IMR-90 (cell line): ENCODE measurements at places on chromosomes 1 and 21. TPM values are rescaled to one million over a fixed set of nuclear protein-coding genes. Genes with fewer than 3 reads are reported as not detected.

DNA sequence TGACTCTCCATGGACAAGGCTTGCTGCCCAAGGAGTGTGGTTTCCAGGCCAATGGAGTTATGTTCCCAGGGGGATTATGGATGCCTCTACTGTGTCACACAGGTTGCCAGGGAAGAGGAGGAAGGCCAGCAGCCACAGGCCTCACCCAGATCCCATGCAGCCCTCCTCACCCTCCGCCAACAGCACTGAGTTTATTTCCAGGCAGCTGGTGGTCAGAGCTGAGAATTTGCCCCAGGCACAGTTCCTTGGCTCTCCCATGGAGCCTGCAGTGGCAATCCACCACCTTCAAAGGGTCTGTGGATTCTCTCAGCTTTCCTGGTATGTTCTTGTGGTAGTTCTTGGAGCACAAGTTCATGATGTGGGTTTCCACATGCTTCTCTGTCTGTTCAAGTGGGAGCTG is 79.2 kb downstream of the NTNG1 start:
- DNase-seq: no peak

- DNase-seq: no peak
Measured at GRCh38 chr21:43207868-43208267, 39.1 kb downstream of the CRYAA start.

DNA sequence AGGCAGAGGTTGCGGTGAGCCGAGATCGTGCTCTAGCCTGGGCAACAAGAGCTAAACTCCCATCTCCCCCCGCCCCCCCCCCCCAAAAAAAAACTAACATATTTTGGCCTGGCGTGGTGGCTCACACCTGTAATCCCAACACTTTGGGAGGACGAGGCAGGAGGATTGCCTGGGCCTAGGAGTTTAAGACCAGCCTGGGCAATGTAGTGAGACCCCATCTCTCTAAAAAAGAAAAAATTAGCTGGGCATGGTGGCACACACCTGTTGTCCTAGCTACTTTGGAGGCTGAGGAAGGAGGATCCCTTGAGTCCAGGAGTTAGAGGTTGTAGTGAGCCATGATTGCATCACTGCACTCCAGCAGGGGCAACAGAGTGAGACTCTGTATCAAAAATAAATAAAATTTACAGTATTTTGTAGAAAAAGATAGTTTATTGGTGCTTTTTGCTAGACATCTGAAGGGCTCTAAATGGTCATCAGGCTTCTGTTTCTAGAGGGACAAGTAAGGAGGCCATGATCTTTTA is 9.0 kb downstream of the YTHDF2 start:
- DNase-seq: no peak

DNA sequence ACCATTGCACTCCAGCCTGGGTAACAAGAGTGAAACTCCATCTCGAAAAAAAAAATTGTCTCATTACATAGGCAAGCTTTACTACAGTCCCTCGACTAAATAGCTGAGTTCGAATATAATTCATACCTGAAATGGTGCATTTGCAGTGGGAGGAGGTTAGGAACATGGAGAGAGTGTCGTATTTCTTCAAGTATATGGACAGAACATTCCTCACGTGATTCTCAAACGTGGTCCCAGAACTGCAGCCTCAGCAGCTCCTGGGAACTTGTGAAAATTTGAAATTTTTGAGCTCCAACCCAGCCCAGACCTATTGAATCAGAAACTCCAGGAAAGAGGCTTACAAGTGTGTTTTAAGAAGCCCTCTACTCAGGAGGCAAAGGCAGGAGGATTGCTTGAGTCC is 7.2 kb downstream of the CDA start:
- DNase-seq: no peak

GRCh38 chr1:101237229-101237837 is 514 bp downstream of the S1PR1 start:
- peak; percentile 75 for DNase-seq

GRCh38 chr1:62245201-62245600 is 50.6 kb downstream of the L1TD1 start:
- no peak for DNase-seq

DNA sequence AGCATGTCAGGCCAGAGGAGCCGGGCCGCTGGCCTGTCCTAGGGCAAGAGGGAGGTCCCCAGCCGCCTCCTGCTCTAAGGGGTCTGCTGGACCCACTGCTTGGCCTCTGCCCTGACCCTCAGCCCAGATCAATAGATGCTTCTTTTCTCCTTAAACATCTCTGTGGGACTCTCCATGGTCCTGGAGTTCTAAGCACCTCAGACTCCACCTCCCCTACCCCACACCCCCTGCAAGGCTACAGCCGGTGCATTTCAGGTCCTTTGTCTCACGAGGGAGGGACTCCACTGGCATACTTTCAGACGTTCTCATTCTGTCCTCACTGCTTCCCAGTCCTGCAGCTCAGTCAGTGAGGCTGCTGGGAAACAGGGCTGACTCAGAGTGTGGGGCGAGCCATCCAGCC is 11.0 kb downstream of the CNTN2 start:
- DNase-seq: no peak

DNA sequence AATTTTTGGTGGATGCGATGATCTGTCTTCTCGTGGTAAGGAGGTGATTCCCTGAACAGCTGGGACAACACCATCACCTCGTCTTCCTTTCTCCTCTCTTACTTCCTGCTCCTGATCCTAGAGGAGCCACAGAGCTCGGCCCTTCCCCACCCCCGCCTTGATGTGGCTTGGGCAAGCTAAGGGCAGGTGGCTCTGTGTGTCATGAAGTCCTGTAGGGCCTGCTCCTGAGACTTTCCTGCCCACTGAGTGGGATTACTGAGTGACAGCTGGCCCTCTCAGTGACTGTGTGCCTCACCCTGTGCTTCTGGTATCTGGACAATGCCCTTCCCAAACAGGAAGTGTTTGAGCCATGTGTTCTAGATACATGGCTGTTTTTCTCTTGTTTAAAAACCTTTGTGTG is 153.0 kb downstream of the KCNJ6 start:
- no peak for DNase-seq

GRCh38 chr1:110903853-110904500 is 31.0 kb downstream of the CD53 start:
- no peak for DNase-seq

DNA sequence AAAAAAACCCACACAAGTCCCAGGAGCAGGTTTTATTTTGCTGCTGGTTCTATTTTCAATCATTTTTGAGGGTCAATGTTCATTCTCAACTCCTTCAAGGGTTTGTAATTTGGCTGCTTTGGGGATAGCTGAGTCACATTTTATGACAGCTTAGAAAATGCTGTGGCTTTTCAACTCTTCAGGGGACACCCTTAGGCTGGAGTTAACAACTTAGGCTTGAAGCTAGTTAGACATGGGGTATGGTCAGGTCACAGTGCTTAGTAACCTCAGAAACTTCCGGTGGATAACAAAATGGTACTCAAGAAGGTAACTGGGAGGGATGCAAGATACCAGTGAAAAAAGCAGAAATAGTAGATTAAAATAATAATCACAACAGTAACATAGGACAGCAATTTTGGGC is 308.8 kb downstream of the HHIPL2 start:
- DNase-seq: no peak

Gene C2CD4D
- total RNA-seq: not detected in 2 replicates
